CD4-positive, alpha-beta T cell treated with Interleukin-17A for 4 hours (primary cell): ENCODE measurements at places on chromosomes 2 and 18.

GRCh38 chr2:95121093-95121406, 558 bp downstream of the MRPS5 start:
- no peak for DNase-seq

DNA sequence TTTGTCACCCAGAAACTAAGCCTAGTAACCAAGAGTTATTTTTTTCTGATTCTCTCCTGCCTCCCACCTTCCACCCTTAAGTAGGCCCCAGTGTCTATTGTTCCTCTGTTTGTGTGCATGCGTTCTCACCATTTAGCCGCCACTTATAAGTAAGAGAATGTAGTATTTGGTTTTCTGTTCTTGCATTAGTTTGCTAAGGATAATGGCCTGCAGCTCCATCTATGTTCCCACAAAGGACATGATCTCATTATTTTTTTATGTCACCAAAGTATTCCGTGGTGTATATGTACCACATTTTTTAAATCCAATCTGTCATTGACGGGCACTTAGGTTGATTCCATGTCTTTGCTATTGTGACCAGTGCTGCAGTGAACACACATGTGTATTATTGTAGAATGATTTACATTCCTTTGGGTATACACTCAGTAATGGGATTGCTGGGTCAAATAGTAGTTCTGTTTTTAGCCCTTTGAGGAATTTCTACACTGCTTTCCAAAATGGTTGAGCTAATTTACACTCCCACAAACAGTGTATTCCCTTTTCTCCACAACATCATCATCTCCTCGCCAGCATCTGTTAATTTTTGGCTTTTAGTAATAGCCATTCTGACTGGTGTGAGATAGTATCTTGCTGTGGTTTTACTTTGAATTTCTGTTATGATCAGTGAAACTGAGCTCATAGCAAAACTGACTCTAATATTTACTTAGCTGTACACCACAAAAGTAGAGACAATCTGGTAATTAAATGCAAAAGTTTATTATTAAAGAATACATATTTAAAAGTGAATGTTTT, 660.1 kb upstream of the SLC8A1 start:
- DNase-seq = no peak

DNA sequence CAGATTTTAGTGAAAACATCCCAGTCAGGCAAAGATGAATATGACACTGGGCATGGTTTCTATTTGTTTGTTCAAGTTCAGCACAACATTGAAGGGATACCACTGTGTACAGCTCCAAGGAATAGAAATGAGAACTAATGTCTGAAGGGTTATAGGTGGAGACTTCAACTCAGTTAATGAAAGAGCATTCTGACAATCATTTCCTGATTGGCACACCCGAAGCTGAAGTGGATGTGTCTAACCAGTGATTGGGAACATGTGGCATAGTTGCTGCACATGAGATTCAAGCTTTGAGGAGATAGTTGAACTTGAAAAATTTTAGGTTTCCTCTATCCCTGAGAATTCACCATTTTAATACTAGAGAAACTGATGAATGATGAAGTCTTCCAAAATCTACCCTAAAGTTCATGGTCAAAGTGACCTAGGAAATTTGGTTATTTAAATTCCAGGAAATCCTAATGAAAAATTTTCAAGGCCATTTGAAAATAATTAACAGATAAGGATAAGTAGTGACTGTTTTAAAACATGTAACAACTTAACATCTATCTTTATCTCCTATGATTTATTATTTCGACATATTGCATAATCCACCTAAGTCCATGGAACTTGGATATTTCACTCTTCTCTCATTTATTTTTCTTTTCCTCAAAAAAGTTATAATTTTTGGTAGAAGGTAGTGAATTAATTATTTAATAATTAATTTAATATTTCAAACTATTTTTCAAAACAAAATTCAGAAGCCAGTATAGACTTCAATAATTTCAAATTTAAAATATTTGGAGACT, 38.0 kb downstream of the SLC9A4 start:
- no peak for DNase-seq

- DNase-seq = no peak
These were observed 41.4 kb downstream of the KLHL29 start for GRCh38 chr2:23426263-23426905.

- peak; percentile 13 for DNase-seq
These were observed 67.1 kb upstream of the EPAS1 start for GRCh38 chr2:46230115-46230571.
